ENCODE measurements at places on chromosomes 12 and 14. TPM values are rescaled to one million over a fixed set of nuclear protein-coding genes. Genes with fewer than 3 reads are reported as not detected.

- DNase-seq = no peak
These were observed 221.7 kb downstream of the ZFP36L1 start for GRCh38 chr14:68571114-68571591.

DNA sequence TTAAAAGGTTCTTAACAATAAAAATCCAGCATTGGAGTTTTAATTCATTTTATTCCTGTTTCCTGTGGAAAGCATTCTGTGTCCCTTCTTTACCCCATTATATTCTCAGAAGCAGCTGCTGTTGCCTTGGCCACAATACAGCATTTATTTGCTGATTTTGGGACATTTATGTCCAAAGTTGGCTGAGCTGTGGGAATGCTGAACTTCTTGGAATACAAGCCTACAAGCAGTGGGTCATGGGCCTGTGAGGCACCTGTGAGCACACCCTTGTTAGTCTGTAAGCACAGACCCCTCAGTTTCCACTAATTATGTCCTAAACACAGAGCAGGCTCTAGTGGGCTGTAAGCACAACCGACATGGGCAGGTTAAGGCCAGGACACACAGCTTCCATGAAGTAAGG, 122.2 kb upstream of the IGF1 start:
- no peak for DNase-seq

ENDOU gene
- not detected for total RNA-seq

DNA sequence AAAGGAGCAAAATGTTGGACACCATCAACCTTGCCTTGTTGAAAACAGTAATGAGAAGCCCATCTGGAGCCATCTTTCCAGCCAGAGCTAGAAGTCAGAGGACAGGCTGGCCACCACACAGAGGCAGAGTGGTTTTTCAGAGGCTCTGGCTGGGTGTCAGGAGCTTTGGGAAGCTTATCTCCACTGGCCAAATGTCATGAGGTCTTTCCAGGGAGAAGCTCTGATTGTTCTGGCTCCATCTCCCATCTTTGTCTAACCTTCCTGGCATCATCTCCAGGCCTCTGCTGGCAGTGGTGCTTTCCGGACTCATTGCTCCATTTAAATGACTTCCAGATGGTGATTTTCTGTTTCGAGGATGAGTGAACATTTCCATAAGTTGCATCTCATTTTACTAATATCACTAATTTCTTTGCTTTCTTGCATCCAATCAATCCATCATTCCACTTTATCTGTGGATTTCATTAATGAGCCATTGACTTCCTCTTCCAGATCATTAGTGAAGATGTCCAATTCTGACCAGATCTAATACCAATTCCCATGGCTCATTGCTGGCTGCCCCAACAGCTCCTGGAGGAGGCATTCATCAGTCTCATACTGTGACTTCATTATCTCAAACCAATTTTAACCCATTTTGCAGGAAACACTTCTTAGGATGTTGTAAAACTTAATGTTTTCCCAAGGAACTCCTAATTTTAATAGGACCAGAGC, 35.3 kb upstream of the TMTC1 start:
- no peak for DNase-seq

PRKAG1 gene
- total RNA-seq = 32.4 TPM

EGLN3 gene
- total RNA-seq = 65.0 TPM

- no peak for DNase-seq
These were observed 53.8 kb downstream of the VWF start for GRCh38 chr12:6070472-6071257.

- DNase-seq = no peak
These were observed 50.6 kb downstream of the PPP2R5C start for GRCh38 chr14:101812071-101812470.

- no peak for DNase-seq
These were observed 56.6 kb downstream of the DRAM1 start for GRCh38 chr12:101933866-101934514.

- DNase-seq = no peak
These were observed 13.8 kb downstream of the CLMN start for GRCh38 chr14:95305940-95306339.

- no peak for DNase-seq
These were observed 790.6 kb downstream of the DIO2 start for GRCh38 chr14:79420725-79421124.

GRCh38 chr14:65853407-65853955, 441.0 kb downstream of the FUT8 start:
- no peak for DNase-seq

DNA sequence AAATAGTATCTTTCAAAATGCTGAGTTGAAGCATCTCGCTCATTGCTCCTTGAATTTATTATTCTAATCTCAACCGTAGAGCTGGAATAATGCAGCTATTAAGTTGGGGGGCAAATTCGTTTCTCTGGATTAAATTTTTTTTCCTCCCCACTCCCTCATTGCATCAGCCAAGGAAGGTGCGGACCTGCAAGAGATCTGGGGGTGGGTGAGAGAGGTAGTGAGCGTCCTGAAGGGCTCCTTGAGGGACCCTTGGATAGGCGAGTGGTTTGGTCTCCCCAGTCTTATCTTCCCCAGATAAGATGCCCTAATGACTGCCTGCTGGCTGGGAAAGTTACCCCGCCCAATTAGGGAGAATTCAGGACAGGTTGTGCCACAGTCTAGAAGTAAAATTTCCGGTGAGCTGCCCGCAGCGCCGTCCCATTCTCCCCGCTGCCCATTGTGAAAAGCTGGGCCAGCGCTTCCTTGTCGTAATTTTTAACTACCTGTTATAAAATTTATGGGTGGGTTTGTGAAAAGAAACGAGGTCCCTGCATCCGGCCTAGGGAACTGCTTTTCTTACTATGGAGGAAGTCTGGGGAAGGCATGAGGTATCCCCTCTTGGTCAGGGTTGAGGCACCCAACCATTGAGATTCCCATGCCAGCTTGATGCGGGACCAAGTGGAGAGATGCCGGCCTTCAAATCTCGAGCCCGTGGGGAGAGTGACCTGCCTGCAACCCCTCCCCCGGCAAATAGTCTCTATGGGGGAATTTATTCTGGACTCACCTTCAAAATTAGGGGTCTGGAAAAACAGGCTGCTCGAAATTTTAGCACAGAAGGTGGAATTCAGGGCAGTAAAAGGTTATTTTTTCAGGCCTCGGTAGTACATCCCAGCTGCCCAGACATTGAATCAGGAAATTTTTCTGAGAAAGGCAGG, 6.5 kb downstream of the HOXC8 start:
- no peak for DNase-seq

Data from neural progenitor cell (in vitro differentiated cells).